ENCODE measurements at places on chromosomes 16 and 17.

- DNase-seq: peak; percentile 70
Observed at GRCh38 chr17:45248132-45248957, 13.5 kb downstream of the SPATA32 start.

DNA sequence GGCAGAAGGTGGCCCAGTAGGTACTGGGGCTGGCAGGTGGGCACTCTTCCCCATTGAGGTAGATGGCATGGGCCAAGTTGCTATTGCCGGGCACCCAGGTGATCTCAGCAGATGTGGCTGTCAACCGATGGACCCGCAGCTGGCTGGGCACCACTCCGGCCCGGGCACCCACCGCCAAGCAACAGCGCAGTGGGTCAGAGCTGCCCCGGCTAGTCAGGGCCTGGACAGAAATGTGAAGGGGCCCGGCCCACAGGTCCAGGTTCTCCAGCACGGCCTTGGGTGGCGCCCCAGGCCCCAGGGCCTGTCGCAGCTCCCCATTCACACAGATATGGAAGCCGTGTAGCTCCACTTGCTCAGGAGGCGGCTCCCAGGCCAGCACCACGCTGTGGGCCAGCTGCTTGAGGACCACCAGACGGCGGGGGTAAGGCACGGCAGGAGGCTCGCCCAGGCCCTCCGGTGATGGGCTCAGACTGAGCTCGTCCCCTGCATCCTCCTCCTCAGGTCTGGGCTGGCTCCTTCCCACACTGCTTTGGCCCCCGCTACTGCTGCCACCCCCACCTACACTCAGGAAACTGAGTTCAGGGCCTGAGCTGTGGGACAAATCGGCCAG is 16.5 kb downstream of the TSPOAP1 start:
- DNase-seq: no peak

DNA sequence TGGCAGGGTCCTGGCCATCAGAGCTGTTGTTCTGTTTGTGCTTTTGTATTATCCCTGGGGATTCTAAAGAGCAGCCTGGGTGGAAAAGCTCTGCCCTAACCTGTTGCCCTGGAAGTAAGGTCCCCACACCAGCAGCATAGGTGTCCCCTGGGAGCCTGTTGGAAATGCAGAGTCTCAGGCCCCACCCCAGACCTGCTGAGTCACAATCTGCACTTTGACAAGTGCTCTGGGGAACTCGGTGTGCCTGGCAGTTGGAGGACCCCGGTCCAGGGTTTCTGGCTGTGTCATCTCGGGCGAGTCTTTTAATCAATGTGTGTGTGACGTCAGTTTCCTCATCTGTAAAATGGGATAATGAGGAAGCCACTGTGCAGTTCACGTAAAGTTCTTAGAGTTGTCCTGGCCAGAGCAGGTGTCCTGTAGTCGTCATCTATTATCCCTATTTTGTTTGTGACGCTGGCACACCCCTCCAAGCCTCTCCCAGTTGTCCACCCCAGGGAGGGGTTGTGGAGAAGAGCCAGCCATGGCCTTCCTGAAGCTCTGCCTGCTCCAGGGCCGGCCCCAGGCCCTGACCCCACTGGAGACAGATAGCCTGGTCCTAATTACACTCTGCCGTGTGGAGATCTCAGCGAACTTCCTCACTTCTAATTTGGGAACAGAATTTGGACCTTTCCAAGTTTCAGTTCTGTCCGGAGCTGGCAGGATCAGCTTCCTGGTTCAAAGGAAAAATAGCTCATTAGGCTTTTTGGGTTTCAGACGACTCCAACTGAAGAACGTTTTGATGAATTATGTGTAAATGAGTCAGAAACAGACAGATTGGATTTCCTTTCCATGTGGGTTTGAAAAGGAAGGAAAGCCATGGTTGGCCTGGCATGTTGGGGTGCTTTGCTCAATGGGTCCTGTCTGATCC is 295.7 kb upstream of the FOXF1 start:
- no peak for DNase-seq

GRCh38 chr16:87406495-87407088 is 14.5 kb downstream of the MAP1LC3B start:
- DNase-seq: no peak

DNA sequence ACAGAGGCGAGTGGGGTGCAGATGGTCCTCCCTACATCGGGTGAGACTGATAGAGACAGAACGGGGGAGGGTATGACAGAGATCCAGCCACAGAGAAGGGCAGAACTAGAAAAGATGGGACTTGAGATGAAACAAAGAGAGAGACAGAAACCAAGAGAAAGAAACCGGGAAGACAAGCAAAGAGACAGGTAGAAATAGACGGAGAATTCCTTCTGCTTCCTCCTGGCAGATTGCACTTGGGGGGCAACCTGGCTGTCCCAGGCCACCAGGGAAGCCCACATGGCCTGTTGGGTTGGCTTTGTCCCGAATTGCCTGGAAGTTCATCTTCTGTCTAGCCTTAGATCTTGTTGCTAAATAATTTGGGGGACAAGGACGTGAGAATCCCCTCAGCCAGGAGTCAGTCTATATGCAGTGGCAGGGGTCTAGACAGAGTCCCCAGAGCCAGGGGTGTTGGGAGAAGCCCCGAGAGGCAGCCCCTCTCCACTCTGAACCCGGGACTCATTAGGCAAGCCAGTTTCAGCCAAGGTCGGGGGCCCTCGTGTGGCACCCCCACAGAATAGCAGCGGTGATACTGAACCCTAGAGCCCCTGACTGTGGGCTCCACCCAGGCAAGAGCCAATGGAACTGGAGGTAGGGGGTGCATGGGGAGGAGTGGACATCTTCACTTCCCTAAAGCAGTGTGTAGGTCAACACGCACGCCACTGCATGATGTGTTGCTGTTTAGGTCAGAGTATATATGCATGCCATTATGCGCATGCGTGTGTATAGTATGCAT is 627 bp upstream of the TSPOAP1 start:
- peak; percentile 82 for DNase-seq

DNA sequence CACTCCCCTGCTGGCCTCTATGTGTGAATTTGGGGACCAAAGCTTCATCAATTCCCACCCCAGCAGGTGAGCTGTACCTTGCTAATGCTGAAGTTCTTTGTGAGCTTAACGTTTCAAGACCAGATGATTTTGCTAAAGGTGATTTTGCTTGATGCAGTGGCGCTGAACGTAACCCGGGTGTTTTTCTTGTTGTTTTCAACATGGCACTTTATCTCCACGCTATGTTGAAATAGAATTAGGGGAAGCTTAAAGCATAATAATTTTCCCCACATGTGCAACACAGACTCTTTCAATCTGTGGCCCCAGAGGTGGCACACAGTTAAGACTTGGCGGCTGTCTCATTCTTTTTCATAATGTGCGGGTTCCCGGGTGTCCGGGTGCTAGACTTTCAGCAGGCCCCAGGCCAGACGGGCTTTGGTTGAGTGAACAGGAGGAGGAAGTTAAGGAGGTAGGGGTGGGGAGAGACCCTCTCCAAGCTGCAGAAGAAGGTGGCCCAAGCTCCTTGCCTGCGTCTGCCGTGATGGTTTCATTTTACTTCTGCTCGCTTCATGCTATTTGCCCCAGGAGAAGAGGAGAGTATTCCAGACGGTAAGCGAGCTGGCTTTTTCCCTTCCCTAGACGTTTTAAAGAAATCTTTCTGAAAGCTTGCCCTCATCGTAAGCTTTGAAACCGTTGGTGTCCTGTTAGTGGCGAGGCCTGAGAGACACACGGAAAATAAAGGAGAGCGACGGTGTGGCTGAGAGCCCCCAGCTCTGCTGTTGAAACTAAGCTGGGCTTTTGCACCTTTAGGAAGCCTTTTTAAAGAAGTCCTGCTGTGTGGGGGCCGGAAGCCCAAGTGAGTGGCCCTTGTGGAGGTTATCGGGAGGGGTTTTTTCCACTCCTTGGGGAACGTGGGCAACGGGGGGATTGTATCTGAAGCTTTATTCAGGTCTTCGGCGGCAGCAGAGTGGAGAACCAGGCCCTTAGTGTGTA is 4.2 kb downstream of the FOXC2 start:
- DNase-seq: no peak

DNA sequence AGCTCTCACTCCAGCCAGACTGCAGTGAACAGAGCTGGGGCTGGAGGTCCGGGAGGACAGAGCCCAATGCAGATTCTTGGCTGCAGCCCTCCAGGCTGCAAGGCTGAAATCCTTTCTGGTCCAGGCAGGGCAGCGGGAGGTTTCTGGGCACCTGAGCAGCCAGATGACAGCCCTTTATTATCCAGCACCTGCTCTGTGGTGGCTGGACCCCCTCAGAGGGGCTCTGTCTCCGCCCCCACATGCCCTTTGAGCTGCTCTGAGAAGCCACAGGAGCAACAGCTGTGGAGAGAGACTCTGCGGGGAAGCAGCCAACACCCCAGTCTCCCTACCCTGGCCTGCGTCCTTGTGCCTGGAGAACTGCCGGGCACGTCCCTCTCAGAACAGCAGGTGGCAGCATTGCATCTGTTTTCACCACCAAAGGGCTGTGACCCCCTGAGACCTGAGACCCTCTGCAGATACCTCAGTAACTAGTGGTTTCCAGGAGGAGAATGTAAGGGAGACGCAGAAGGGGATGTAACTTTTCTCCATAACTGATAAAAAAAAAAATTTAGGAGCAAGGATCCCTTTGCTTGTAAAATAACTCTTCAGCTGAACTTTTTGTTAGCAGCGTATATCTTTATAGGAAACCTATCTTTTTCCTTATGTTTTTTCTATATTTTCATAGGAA is 3.7 kb upstream of the CNP start:
- peak; percentile 58 for DNase-seq

DNA sequence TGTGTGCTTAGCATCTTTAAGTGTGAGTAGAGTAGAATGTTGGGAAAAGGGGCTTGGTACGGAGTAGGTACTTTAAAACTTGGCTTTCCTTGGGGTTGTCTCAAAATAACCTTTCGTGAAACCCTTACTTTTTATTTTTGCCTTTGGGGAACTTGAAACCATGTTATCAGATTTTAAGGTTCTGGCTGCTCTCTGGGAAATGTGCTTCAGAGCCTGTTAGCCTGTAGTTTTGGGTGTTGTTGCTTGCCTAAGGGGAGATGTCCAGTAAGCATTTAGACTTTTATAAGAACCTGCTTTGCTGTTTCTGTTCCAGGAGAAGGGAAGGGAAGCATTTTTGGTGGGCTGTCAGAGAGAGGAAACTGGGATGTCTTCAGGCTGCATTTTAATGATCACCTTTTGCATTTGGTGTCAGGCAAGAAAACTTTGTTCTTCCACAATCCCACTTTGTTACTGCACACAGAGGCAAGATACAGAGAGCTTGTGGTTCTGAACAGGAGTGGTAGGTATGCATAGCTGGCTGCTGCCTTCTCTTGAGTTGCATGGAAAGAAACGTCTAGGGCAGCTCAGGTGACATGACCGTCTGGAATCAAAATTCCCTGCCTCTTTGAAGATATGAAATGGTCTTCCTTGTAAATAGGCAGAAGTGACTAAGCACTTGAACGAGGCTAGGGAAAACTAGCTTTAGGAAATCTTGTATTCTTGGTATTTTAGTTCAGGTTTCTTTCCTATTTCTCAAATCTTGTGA is 1.7 kb downstream of the RABEP1 start:
- no peak for DNase-seq

GRCh38 chr16:48820379-48820778 is 210.4 kb upstream of the N4BP1 start:
- DNase-seq: no peak

GRCh38 chr17:82238472-82239201 is 9.8 kb downstream of the SLC16A3 start:
- peak; percentile 64 for DNase-seq

- DNase-seq: no peak
Observed at GRCh38 chr17:48071654-48072053, 23.5 kb downstream of the NFE2L1 start.

- DNase-seq: no peak
Observed at GRCh38 chr16:82638095-82638798, 11.5 kb downstream of the CDH13 start.

GRCh38 chr17:58112970-58113631 is 29.9 kb downstream of the DYNLL2 start:
- peak; percentile 66 for DNase-seq

- DNase-seq: no peak
Observed at GRCh38 chr17:21276264-21276588, 8.3 kb upstream of the MAP2K3 start.

GRCh38 chr16:11955713-11956123 is 9.3 kb upstream of the TNFRSF17 start:
- DNase-seq: no peak

DNA sequence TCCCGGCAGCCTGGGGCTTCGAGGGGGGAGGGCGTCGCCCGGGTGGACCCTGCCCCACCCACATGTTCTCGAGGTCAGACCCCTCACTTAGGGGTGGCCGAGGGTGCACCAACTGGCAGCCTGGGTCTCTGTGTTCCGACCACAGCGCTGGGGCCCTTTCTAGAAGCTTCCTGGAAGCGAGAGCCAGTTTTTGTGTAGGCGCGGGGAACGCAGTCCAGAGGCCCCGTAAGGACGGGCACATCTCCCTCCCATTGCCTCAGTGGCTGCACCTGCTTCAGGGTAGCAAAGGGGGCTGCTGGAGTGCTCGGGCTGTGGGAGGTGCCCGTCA is 148.3 kb downstream of the BANP start:
- DNase-seq: no peak

GRCh38 chr17:73698966-73699365 is 54.7 kb upstream of the SDK2 start:
- DNase-seq: no peak

DNA sequence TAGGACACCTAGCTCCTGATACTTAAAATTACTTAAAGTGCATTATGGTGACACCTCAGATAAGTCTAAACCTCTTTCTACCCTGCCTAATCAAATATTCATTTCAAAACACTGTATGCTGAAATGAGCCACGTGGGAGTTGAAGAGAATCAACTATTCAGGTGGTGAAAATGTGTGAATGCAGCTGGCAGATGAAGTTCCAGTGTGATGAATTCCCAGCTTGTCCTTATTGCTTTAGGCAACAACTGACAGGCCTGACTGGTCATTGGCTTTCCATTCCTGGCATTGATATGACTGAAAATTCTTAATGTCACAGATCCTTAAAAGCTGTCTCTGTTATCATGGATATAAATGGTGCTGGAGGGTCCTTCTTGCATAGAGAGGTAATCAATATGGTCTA is 301.9 kb upstream of the TBX2 start:
- DNase-seq: no peak

DNA sequence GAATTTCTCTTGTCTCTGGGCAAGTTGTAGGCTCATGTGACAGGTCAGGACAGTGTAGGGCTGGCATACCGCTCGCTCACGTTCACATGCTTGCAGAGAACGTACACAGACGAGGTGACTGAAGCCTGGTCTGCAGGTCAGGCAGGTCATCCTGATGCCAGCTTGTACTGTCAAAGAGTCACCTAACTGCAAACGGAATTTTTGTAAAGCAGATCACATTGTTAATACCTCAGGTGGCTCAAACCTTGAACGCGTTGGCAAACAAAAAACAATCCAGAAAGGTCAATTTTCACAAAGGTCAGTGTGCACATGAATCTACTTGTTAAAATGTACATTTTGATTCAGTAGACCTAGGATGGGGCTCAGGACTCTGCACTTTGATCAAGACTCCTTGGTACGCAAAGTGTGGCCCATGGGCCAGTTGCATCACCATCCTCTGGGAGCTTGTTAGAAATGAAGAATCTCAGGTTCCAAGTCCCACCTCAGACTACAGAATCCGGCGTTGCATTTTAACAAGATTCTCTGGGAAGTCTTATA is 28.6 kb downstream of the ANKRD40 start:
- no peak for DNase-seq

GRCh38 chr16:88888461-88889387 is 22.3 kb upstream of the PABPN1L start:
- no peak for DNase-seq

- no peak for DNase-seq
Observed at GRCh38 chr17:66296289-66296725, 6.1 kb upstream of the PRKCA start.

GRCh38 chr17:72351884-72352346 is 231.1 kb downstream of the SOX9 start:
- DNase-seq: no peak
